Renal cortical epithelial cell (primary cell): ENCODE measurements at places on chromosomes 11 and 22.
A peak's percentile ranks its signal among the peaks of the same experiment; 100 is the strongest.

- DNase-seq, result no peak
Observed at GRCh38 chr11:6962673-6963072, 36.4 kb downstream of the ZNF215 start.

DNA sequence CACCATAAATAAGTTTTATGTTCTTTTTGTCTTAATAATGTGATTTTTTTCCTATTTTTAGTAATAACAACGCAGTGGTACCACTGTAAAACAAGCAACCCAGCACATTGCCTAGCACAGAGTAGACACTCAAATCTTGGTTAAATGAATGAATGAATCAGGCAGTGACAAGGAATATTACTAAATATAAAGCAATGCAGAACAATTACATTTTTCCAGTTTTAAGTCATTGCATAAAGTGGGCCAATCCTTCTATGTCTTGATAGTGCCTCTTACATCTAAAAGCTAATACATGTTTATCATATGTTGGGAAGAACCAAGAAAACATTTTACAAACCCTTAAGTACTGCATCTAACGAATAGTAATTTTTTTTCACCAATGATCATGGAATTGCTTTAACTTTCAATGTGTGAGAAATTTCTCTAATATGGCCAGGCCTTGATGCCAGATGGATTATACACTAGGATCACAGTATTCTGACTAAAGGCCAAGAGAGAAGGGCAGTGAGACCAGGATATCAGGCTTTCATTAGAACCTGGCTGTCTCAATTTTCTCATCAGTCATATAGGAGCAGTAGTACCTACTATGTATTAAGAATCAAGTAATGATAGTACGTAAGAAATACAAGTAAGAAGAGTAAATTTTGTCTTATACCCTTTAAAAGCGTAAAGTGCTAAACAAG is 88.5 kb downstream of the TRIM44 start:
- no peak for DNase-seq

- peak; percentile 62 for DNase-seq
Observed at GRCh38 chr11:27218421-27219038, 144.5 kb downstream of the CCDC34 start.

- DNase-seq, result peak; percentile 96
Observed at GRCh38 chr11:68659158-68659921, 25.0 kb upstream of the GAL start.

DNA sequence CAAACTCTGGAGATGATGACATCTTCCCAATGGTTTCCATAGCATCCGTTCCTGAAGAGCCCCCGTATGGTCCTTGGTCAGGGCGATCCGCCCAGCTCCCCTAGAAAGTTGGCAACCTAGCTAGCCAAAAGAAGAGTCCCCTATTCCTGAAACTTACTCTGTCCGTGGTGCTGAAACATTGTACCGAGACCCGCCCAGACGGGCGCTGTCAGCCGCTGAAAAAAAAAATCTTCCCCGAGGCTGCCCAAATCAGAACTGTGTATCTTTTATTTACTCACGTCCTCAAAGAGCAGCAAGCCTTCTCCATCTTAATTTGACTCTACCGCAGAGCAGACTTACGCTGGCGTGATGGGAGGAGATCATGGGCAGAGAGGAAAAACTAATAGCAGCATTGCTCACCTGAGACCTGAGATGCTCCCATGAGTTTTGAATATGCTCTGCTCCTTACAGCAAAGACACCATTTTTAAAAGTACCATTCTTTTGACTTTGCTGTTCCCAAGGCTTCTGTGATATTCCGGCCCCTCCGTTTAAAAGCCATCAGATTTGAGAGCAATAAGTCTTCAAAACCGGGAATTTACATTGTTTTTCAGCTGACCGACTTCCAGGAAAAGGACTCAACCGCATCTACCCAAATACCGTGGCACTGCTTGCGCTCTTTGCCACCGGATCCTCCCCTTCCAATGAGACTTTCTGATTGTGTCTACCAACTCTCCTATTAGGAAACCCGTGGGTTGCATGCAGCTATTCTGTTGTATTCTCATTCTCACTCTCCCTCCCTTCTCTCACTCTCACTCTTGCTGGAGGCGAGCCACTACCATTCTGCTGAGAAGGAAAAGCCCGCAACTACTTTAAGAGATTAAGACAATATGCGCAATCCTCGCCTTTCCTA is at the start of gene SLC17A6:
TSS of gene SLC17A6 (plus strand) at position 786 of the 890 bp plus-strand sequence. CDS start 153 bp downstream, outside the sequence.
- peak; percentile 23 for DNase-seq

DNA sequence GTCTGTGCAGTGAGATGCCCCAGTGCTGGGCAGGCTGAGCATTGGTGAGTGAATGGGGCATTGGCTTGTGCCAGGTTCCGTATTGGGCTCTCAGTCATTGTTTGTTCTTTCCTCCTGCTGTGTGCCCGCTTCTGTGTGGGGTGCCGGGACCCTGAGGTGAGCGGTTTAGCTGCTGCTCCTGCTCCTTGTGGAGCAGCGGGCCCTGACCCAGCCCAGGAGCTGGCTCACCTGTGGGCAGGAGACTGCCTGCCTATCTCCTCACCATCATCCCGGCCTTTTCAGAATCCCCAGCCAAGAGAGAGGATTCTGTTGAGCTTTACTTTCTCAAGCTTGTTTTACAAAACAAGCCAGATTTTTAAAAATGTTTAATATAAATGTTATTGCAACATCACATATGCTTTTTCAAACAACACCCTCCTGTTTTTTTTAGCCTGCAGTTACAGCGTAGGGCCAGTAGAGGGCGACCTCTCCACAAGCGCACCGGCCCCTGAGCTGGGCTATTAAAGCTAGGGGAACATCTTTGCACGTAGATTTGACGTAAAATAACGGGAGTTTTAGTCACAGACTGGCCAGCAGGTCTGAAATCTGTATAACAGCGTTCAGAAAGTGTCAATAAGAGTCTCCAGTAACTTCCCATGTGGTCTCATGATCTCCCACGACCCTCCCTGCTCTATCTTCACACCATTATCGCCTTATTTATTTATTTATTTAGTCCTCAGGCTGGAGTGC is 25.1 kb upstream of the RELT start:
- peak; percentile 51 for DNase-seq

- DNase-seq, result no peak
Observed at GRCh38 chr11:102583141-102583873, 41.8 kb downstream of the MMP20 start.

- DNase-seq, result peak; percentile 48
Observed at GRCh38 chr11:67646535-67647336, 3.8 kb downstream of the ACY3 start.

DNA sequence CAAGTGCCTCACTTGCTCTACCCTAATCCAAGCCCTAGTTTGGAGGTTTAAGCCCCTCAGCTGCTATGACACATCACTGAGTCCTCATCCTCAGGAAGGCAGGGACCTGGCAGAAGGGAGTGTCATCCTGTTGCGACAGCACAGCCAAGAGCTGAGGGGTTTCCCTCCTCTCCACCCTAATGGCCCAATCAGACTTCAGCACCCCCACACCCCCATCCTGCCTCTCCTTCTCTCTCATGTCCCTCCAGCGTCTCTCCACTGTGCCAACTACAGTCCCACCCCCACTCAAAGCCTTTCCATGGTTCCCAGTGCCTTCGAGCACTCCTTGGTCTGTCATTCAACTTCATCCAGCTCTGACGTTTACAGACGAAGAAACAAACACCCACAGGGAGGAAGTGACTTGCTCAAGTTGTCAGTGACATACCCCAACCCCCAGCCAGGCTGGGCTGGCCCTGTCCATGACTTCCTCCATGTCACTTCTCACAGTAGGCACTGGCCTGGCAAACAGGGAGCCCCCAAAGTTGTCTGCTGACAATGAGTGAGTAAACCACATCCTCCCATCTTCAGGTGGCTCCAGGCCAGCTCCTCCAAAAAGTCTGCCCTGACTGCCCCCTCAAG is 15.6 kb downstream of the ARAP1 start:
- peak; percentile 40 for DNase-seq

- no peak for DNase-seq
Observed at GRCh38 chr22:35703861-35704584, 13.6 kb upstream of the APOL5 start.

DNA sequence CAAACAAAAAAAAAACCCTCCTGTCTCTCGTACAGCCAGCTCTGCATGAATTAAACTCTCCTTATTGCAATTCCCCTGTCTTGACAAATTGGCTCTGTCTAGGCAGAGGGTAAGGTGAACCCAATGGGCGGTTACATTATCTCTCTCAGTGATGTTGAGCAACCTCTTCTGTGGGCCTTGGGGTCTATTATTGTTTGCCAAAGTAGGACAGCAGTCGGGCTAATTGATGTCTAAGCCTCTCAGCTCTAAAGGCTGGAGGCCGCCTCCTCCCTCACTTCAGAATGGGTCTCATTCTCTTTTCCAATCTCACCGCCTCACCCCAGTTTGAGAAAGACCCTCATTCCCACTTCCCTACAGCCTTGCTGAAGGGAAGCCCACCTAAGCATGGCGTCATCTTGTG is 1.3 kb upstream of the SLC25A45 start:
- DNase-seq, result no peak

- DNase-seq, result no peak
Observed at GRCh38 chr11:66749091-66749490, 20.1 kb upstream of the SPTBN2 start.

DNA sequence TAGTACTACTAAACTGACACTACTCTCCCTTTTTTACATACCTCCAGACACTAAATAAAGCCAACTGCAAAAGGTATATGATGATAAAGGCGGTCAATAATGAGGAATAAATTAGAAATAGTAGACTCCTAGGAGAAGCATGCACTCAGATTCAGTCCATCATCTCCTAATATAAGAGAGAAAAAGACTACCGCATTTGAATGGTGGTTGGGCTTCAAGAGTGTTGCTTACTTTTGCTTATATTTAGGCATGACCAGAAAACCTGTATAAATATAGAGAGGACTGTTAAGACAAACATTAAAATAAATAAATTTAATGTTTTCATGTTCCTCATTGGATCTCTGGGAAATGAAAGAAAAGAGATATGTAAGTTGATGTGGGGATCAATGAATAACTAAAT is 1137.0 kb downstream of the FAM181B start:
- DNase-seq, result no peak

- DNase-seq, result no peak
Observed at GRCh38 chr11:1714908-1715885, 18.2 kb downstream of the KRTAP5-6 start.

GRCh38 chr11:61709110-61709509 is 28.9 kb downstream of the DAGLA start:
- DNase-seq, result no peak

DNA sequence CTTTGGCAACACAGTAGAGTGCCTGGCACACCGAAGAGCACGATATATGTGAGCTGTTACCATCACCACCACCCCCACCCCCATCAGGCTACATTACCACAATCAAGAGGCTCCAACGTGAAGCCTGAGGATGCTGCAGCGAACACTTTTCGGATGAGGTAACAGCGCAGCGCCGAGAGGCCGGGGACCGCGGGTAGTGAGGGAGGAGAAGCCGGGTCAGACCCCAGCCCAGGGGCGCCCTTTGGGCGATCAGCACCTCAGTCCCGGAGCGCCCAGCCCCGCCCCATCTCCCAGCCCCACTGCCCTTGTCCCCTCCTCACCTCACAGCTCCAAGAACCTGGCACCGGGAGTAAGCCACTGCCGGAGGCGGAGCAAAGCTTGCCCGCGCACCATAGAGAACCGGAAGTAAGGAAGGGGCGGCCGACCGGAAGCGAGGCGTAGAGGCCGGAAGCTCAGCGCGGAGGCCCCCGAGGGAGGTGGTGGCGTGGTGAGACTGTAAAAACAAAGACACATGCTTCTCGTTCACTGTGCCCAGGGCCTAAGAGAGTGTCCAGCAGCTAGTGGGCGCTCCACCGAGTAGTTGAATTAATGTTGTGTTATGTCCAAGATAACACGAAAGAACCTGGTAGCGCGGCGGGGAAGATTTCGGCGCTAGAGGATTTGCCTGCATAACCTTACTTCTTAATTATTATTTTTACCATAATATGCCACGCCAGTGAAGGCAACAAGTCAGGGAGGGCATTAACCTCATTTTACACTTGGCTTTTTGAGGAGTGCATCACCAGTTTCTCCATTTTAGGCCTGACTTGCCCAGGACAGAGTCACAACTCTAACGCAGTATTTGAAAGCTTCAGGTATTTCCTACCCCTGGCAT is at the start of gene THOC5:
TSS of gene THOC5 (minus strand) at position 407 of the 874 bp plus-strand sequence. CDS start 4,610 bp downstream, outside the sequence.
- DNase-seq, result peak; percentile 91

- DNase-seq, result peak; percentile 77
Observed at GRCh38 chr22:37196539-37197450, 8.7 kb upstream of the C1QTNF6 start.

GRCh38 chr11:48182860-48183526 is 33.6 kb upstream of the OR4B1 start:
- DNase-seq, result no peak

DNA sequence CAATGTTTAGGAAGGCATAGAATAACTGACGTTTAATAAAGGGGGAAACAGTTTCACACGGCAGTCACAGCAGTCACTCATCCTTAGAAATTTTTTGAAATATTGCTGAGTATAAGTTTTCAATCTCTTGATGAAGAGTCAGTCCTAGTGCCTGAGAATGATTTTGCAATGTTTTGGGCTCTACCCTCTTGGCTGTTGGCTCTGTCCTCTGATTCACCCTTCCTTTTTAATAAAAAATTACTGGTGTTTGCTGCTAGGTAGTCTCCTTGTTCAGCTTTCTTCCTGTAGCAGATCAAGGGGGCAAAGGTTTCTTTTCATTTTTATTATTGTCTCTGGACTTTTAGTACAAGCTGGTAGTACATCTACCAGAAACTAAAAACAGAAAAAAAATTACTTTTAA is 194.3 kb upstream of the ANO3 start:
- no peak for DNase-seq

DNA sequence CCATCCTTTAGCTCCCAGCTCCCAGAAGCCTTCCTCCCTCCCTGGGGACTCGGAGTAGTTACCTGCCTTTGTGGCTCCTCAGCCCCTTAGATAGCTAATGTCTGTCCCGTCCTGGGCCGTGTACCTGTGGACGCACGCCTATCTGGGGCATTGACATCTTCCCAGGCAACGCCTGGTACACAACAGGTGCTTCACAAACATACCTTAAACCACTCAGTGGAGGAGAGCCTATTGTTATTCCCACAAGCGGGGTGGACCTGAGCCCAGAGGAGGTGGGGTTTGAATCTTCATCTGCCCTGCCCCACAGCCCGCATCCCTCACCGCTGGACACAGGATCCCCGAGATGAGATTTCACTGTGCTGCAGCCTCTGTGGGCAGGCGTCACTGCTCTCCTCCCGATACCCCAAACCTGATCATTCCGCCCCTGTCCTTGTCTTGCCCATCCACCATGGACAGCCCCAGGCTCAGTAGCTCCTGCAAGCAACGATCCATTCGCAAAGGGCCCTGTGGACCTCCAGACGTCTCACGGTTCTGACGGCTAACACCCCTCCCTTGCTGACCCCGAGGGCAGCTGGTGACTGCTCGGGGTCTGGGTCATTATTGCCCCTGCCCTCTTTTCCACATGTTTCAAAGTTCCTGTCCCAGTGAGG is 73.8 kb upstream of the SHISAL1 start:
- no peak for DNase-seq

GRCh38 chr11:75341612-75342011 is 9.8 kb downstream of the ARRB1 start:
- DNase-seq, result no peak

DNA sequence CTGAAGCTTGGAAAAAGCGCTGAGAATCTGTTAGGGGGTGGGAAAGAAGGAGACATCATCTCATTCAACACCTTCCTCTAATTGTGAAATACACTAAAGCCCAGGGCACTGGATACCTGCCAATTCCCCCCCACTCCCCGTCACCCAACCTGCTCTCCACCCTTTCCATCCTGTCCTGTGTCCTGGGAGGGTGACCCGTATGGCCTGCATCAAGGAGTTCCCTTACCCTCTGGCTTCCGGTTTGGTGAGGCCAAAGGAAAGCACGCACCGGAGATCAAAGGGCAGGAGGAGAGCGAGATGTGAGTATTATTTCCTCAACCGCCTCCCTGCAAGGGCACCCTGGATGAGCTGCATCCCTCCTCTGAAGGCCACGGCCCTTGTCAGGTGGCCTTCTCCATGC is 65.0 kb upstream of the PTPRJ start:
- DNase-seq, result no peak
